ENCODE measurements at places on chromosomes 2 and 18. TPM values are rescaled to one million over a fixed set of nuclear protein-coding genes. Genes with fewer than 3 reads are reported as not detected.

DNA sequence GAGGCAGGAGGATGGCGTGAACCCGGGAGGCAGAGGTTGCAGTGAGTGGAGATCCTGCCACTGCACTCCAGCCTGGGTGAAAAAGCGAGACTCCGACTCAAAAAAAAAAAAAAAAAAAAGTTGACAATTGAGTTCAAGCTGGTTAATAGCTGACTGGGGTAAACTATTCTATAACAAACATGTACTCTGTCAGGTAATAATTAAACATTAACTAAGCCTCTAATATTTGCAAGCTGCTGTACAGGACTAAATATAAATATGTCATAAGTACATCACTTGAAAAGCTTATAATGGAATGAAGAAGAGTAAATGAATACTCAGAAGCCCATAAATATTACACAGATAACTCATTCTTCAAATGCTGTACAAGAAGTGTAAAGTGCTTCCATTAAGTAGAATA lies 190.4 kb upstream of the CRIM1 start:
- no peak for DNase-seq

DNA sequence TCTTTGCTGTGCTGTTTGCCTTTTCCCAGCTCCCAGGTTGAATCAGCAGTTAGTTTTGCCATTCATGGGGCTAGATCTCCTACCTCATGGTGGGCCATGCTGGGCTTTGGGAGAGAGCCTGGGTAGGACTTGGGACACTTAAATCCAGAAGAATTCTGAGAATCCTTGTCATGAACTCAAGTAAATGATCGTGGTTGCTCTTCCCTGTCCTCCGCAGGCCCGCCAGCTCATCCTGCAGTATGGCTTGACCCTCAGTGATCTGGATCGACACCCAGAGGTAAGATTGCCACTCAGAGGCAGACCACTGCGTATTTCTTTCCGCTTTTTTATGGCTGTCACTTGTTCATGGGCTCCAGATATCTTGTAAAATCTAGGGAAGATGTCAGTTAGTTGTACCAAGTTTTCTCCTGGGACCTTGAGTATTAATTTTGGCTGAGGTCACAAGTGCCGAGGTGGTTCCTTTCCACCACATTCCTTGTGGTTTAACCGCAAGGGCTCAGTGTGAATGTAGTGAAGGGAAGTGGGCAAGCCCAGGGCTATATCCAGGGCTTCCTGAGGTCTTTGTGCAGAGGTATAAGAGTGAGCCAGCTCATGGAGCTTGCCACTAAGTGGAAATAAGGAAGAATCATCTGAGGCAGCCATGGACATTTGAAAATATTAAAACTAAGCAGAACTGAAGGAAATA lies 37.7 kb downstream of the RPIA start:
- no peak for DNase-seq

DNA sequence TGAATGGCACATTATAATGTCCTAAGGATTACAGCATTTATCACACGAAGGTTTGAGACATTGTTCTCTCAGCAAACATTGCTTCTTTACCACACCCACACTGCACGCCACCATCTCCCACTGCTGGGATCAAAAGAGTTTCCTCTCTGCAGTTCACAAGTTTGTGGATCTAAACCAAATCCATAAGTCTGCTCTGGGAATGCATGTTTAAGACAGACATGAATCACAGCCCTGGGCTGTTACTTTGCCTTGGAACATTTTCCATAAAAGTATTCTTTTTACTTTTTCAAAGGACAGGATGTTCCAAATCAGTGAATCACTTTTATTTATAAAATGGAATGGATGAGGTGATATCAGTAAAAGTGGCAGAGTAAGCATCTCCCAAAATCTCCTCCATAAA lies 36.1 kb downstream of the STPG4 start:
- DNase-seq, result peak; percentile 16

The APLF gene
- total RNA-seq, result 10.0 TPM

The STAT4 gene
- 4.3 TPM for total RNA-seq

The TPO gene
- 0.49 TPM for total RNA-seq
